Fibroblast of villous mesenchyme (primary cell): ENCODE measurements at places on chromosomes 1 and 21. TPM values are rescaled to one million over a fixed set of nuclear protein-coding genes. Genes with fewer than 3 reads are reported as not detected.

DNA sequence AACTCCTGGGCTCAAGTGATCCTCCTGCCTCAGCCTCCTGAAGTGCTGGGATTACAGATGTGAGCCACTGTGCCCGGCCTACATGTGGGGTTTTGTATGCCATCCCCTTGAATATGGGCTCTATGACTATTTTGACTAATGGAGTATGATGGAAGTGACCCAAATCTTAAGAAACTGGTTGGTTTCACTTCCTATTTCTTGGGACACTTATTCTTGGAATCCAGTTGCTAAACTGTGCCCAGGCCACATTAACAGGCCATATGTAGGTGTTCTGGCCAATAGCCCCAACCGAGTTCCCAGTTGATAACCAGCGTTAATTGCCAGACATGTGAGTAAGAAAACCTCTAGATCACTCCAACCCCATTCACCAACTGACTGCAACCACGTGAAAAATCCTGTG lies 36.3 kb upstream of the CLIC4 start:
- no peak for DNase-seq

The SLC6A9 gene
- total RNA-seq = 11.7 and 15.1 TPM in 2 replicates

DNA sequence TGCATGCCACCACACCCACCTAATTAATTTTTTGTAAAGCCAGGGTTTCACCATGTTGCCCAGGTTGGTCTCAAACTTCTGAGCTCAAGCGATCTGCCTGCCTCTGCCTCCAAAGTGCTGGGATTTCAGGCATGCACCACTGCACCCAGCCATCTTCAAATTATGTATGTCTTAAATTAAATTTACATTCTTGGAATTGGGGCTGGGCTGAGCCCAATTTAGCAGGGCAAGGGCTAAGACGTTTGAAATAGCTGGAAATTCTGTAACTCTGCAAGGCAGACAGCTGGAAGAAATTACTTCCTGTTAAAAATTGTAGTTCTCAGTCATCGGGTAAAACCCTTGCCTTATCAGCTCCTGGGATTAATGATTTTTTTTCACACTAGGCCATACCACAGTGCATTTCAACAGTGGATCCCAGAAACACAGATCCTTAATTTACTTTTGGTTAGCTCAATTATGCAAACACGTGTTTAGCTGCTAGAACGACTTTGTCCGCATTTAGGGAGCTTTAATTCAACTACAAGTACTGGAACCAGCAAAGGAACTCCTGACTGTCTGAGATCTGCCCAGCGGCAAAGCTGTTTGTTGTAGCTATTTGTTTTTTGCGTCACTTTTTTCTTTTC lies 83.3 kb downstream of the OLFML3 start:
- peak; percentile 20 for DNase-seq

DNA sequence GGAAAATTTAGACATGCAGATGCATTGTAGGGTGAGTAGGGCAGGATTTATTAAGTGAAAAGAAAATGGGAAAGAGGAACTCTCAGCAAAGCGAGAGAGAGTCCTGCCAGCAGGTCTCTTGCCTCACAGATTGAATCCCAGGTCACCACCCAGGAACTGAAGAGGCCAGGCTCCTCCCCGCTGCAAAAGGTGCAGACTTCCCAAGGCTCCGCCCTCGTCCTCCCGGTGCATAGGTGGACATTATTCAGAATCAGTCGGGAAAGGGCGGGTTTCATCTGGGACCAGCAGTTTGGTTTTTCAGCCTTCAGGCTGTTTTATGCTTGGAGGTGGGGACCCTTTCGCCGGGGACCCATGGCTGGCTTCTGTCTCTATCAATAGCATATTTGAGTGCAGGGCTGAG lies 41.6 kb upstream of the APP start:
- no peak for DNase-seq

- no peak for DNase-seq
Observed at GRCh38 chr1:34695580-34695979, 59.3 kb upstream of the GJB5 start.

GRCh38 chr1:184291701-184292100 lies 95.1 kb upstream of the C1orf21 start:
- DNase-seq = peak; percentile 87

GRCh38 chr1:227370533-227371254 lies 52.4 kb upstream of the CDC42BPA start:
- DNase-seq = no peak

The LRRC38 gene
- not detected in 2 replicates for total RNA-seq

DNA sequence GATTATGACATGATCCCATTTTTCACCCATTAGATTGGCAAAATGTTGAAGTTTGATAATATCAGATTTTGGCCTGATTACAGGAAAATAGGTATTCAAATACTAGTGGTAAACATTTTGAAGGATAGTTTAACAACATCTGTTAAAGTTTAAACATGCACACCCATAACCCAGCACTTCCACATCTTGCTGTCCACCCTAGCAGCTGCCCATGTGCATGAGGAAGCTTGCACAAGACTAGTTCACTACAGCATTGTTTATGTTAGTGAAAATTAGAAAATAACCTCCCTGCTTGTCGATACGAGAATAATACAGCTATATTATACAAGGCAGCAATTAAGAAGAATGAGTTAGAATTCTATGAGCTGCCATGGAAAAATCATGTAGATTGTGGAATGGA lies 127.6 kb downstream of the C1orf21 start:
- DNase-seq = peak; percentile 60

DNA sequence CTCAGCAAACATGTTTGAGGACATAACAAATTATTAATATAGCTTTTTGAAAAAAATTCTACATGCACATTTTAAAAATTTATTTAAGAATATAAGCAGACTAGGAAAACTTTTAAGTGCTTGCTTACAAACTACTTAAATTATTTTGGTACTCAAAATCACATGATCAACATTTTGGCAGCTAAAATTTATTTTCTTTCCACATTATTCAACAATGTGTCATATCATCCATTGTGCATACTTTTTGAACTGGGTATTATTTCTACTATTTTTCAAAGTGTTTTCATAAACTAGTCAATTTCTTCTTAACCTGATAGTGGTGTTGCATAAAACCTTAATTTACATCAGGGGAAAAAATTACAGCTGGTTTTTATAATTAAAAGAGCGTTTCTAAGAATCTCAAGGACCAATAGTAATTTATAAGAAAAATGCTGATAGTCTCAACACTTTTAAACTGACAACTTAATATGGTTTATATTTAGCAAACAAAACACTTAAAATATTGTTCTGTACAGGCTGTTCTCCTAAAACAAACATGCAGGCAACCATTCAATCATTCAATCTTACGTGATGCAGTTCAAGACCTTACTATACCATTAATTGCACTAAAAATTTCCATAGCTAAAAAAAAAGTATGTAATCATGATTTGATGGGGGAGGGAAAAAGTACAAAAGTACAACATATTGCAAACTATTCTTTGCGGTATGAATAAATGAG lies 105.0 kb downstream of the GPATCH2 start:
- peak; percentile 32 for DNase-seq

The S100A7A gene
- not detected in 2 replicates for total RNA-seq

- DNase-seq = no peak
Observed at GRCh38 chr1:27623327-27624212, 11.4 kb downstream of the FGR start.

DNA sequence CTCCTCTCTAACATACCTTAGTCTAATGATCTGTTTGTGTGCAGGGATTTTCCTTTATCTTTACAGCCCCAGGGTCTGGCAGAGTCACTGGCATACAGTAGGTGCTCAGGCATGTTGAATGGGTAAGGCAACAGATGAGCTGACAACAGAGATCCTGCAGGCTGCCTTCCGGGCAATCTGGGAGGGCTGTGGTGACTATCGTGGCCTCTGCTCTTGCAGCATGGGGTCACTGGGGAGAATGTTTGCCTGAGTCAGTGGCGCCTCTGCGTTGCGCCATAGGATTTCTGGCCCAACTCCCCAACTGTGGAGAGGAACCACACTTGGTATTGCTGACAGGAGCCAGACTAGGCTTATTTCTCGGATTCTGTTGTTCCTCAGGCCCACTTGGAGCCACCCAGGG lies 93.8 kb downstream of the LAMC2 start:
- peak; percentile 96 for DNase-seq

DNA sequence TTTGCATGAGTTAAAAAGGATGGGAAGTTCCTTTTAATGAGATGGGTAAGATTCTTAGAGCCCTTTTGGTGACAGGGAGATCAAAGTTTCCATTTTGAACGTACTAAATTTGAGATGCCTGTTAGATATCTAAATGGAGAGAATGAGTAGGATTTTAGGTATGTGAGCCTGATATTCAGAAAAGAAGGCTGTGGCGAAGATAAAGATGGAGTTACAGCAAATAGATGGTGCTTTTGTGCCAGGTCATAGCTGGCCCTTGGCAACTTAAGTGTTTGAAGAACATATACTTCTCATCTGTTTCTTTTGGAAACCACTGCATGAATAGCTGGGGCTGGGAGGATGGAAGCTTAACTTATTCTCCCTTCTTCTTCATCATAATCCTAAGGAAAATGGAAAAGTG lies 282.5 kb downstream of the PTBP2 start:
- DNase-seq = no peak

DNA sequence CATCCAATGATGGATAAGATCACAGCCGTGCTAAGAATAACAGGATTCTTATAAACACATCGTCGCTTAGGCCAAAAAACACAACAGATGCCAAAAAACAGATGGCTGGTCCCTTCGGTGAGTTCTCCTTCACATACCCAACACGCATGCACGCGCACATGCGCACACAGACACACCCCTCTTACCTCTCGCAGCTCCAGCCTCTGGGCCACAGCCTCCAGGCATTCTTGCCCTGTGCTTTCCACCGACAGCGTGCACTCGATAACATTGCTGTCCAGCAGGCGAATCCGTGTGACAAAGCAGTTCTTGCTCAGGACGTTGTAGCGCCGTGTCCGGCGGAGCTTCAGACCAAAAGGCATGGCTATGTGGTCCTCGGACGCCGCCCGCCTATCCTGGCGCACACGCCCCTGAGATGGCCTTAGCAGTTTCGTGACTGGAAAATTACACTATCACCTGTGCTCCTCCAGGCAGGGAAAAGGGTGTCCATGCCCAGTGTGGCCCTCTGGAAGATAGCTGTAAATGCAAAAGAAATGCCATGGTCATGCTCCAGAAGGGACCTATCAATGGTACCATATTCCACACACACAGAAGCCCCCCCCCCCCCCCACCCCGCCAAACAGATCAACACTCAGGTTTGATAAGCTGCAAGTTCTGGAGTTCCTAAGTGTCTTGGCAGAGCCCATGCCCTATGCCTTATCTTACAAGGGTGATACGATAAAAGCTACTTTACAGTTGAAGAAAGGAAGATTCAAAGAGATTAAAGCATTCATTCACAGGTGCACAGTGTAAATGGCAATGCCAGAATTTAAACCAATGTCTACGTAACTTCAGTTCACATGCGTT lies 86.7 kb downstream of the PTPN14 start:
- no peak for DNase-seq

The TSPEAR gene
- total RNA-seq = under 0.01 TPM in 1 of 2 replicates, not detected in the other

DNA sequence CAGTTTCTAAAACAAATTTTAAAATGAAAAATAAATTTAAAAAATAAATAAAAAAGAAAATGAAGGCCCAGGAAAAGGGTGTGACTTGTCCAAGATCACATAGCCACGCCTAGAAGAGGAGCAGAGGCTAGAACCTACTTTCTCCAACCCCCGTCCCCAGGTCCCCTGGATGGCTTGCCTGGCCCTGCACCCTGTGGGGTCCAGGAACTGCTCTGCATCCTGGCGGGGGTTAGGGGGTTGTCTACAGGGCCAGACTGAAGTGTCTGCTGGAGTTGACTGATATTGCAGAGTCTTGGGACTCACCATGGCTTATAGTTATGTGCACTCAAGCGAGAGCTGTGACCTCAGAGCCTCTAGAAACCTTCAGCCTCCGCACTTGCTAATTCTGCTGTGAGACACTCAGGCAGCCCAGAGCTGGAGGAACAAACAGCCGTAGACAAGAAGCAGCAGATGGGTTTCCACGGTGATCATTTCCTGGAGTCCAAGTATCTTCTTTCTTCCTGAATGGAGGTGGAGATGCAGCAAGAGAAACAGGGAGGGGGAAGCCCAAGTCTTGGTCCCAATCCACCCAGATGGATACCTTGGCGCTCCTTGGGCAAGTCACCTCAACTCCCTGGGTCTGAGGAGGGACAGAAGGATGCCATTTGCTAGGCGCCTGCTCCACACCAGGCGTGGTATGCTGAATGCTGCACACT lies 5.2 kb upstream of the EXTL1 start:
- no peak for DNase-seq

DNA sequence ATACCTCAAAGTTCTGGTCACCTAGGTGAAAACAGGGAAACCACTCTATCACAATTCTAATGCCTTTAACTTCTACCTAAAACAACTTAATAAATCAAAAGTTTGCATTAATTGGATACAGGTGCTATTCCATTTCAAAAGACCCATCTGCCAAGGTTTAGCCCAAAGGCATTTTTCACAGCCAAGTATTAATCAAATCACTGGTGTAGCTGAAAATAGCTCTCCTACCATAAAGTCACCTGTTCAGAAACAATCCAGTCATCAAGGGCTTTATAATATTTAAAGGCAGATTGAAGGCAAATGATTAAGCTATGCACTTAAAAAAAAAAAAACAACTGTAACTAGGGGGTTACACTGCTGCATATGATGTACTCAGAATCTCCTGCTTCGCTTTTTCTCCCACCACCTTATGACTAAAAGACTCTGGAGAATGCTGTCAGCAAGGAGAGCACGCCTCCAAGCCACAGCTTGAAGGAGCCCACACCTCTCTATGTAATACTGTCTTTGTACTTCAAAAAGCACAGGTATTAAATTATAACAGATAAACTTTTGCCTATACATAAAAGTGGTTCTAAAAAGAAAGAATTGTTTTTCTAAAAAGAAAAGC lies 20.5 kb downstream of the KIAA0319L start:
- DNase-seq = no peak

The WNT2B gene
- 2.6 TPM in 2 replicates for total RNA-seq

The GBP3 gene
- total RNA-seq = 24.8 and 41.0 TPM in 2 replicates

The TMEM69 gene
- 6.9 and 10.0 TPM in 2 replicates for total RNA-seq

DNA sequence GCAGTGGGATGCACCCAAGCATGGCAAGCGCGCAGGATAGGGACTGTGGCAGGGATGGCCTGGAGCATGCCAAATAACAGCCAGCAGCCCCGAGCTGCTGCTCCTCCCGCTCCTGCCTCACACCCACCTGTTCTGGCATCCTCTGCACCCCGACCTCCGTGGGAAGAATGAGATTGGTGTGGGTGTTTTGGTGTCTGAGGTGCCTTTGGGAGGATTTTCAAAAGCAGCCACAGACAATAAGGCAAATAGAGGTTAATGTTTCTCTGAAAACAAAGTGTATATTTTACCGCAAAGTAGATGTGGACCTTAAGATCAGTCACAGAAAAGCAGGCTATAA lies 35.5 kb downstream of the IGFN1 start:
- no peak for DNase-seq

DNA sequence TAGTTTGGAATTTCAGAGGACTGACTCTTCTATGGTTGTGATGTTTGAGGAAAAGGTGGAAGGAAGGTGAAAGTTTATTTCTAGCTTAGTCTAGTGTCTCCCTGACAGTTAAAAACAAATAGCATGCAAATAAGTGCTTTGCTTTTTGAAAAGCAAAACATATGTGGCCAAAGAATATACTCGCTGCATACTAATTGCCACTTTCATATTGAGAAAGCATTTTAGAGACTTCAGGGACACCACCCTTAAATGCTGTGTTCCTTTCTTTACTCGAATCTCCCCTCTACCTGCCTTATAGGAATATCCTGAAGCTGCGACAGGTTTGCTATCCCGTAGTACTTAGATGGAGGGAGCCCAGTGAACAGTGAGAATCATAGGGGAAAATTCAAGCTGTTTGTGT lies 23.2 kb downstream of the GLUL start:
- no peak for DNase-seq

GRCh38 chr1:247494767-247495166 lies 36.9 kb upstream of the OR2B11 start:
- peak; percentile 3 for DNase-seq

The OR2T33 gene
- not detected in 2 replicates for total RNA-seq

The ACKR1 gene
- total RNA-seq = not detected in 2 replicates

The KRTAP13-2 gene
- total RNA-seq = not detected in 2 replicates
